ENCODE measurements at places on chromosomes 5 and 9.

GRCh38 chr9:7536310-7536939 lies 263.2 kb downstream of the DMAC1 start:
- peak; percentile 79 for ATAC-seq

DNA sequence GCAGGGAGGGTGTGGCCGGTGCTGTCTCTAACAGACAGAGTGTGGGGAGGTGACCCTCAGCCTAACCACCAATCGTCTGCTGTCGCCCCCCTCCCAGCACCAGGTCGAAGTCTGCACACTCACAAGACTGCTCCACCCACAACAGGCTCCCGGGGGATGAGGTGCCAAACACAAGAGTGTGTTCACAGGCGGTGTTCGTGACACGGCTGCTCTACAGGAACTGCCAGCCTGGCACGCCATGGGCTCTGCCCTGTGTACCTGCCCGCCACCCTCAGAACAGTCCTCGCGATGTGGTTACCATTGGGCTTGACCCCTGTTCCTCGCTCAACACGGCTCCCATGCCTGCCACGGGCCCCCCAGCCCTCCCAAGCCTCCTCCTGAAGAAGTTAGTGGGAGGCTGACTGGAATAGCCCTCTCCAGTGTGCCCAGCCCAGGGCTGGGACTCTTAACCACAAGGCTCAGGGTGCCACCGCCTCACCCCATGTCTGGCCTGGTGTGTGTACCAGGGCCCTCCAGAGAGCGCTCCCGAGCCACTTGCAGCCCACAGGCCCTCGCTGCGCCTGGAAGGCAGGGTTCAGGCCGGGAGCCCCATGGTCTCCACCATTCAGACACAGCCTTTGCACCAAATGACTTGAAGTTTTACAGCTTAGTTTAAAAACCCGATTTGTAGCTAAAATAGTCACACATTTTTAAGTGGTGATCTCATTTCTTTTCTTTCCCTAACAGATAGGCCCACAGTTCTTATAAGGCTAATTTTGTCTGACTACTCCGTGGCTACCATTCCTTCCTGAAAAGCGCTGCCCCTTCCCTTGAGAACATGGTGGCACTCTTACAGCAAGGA lies 102.5 kb downstream of the CAMSAP1 start:
- peak; percentile 41 for ATAC-seq

DNA sequence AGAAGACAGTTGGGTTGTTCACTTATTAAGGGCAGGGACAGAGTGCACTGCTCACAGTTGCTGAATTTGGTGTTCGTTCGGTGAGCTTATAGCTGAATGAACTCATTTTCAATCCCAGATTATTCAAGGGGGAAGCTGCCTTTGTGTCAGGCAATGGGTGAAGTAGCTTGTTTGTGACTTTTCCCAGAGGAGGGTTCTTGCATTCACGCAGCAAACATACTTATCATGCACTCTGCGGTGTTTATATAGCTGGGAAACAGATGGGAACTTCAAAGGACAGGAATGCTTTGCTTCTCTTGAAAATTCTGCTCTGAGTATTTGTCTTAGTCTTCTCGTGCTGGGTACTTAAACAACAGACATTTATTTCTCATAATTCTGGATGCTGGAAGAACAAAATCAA lies 64.7 kb upstream of the ABCA1 start:
- no peak for ATAC-seq

- no peak for ATAC-seq
These were observed 82.4 kb downstream of the GADD45G start for GRCh38 chr9:89687188-89687587.

DNA sequence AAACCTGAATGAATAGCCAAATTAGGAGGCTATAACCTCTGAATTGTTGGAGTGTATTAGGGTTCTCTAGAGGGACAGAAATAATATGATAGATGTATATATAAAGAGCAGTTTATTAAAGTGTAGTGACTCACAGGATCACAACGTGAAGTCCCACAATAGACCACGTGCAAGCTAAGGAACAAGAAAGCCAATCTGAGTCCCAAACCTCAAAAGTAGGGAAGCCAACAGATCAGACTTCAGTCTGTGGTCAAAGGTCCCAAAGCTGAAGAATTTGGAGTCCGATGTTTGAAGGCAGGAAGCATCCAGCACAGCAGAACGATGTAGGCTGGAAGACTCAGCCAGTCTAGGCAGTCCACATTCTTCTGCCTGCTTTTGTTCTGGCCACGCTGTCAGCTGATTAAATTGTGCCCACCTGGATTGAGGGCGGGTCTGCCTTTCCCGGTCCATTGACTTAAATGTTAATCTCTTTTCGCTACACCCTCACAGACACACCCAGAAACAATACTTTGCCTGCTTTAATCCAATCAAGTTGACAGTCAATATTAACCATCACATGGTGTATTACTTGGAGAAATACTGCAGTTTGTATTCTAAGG lies 550.6 kb downstream of the CDH10 start:
- no peak for ATAC-seq

- peak; percentile 6 for ATAC-seq
These were observed 1.2 kb upstream of the NPR3 start for GRCh38 chr5:32709750-32710549.

DNA sequence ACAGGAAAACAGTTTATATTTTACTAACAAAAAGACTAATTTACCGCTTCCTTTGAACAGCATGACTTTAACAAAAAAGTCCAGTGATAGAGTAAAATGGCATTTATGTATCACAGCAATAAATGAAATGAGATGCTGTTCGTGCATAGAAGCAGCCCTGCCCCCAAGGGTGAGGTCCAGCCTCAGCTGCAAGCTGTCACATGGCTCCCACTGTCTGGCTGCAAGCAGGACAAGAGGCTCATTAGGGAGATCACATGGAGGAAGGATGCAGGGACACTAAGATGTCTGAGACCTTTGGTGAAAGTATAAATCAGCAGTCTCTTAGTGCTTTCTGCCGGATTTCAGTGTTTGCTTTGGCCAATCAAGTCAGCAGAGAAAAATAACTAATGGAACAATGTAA lies 23.0 kb downstream of the GDNF start:
- no peak for ATAC-seq

DNA sequence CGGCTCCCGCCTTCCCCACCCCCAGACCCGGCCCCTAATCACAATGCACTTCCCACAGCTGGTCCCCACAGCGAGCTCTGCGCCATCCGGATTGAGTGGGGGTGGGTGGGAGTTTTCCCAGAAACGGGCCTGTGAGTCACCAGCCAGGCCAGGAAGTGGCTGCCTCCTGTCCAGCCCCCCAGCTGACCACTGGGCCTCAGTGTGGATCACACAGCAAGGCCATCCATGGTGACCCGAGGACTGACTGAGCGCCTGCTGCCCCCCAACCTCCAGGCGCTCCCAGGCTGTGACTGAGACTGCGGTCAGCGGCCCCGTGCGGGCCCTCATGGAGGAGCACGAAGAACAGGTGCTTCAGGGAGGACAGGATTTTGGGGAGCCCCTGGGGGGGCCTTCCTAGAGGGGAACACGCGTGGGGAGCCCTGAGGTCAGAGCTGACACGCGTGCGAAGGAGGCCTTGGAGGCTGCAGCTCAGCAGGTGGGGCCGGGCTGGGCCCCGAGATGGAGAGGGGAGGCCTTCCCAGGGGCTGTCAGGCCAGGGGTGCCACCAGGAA lies 48.3 kb upstream of the EGFL7 start:
- ATAC-seq: peak; percentile 6

DNA sequence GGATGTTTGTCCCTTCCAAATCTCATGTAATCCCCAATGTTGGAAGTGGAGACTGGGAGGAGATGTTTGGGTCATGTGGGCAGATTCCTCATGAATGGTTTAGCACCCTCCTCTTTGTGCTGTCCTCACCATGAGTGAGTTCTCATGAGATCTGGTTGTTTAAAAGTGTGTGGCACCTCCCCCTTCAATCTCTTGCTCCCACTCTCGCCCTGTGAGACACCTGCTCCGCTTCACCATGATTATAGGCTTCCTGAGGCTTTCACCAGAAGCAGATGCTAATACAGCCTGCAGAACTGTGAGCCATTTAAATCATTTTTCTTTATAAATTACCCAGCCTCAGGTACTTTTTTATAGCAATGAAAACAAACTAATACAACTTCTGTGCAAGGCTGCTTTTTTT lies 127.3 kb upstream of the CCDC152 start:
- no peak for ATAC-seq

DNA sequence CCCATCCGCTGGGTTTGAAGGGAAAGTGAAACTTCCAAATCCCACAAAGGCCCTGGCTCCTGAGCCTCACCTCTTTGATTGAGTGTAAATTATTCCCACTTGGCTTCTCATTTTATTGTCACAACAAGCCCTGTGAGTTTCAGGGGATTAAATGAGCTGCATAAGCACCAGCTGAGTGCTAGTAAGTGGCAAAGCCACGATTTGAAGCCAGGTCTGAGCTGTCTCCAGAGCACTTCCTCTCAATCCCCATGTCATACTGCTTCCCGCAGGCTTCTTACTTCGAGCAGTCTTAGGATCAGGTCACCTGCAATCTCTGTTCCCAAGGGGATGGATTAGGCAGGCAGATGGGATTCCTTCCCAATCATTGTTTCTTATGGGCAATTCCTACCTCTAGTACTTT lies 18.0 kb downstream of the RPS14 start:
- ATAC-seq: no peak

- ATAC-seq: peak; percentile 63
These were observed 33.2 kb downstream of the FBXO38 start for GRCh38 chr5:148416921-148417320.

GRCh38 chr5:62283861-62284260 lies 22.1 kb upstream of the KIF2A start:
- ATAC-seq: no peak

GRCh38 chr9:34158362-34158869 lies 20.4 kb upstream of the UBAP1 start:
- ATAC-seq: peak; percentile 88

DNA sequence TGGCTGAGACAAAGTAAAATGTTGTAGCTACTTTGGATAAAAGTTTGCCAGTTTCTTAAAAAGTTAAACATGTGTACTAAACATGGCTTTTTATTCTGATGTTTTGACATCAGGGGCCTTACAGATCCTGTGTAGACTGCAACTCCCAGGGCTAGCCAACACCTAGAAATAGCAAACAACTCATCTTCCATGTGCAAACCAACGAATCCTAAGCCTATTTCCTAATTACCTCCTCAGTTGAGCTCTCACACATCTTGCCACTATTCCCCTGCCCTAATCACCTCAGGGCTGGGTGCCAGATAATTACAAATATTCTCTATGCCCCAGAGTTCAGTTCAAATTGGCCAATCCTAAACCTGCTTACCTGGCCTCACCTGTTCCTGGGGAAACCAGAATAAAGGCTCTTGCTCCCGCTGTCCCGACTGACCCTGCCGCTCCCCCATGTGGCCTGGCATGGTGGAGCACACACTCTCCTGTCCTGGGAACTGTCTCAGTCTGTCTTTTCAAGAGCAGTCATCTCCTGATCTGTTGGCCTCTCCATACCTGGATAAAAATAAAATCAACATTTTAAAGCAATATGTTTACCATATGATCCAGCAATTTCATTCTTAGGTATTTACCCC lies 37.1 kb upstream of the FAM169A start:
- peak; percentile 100 for ATAC-seq

DNA sequence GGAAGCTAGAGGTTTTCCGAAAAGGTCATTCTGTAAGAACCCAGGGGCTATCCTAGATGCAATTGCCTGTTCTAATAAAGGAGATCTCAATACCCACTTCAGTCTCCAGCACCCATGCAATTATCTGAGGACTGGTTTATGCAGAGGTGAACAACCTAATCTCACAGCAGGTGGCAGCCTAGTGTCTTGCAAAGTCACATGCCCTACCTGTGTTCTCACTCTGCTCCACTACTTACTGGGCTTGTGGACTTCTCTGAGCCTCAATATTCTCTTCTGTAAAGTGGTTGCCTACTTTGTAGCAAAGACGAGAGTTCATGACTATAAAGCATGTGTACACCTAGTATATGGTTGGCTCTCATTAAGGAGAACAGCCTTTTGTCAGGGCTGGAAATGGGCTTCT lies 21.0 kb upstream of the ALDH1B1 start:
- ATAC-seq: peak; percentile 84

- ATAC-seq: no peak
These were observed 10.6 kb downstream of the CDH12 start for GRCh38 chr5:22842574-22842973.

DNA sequence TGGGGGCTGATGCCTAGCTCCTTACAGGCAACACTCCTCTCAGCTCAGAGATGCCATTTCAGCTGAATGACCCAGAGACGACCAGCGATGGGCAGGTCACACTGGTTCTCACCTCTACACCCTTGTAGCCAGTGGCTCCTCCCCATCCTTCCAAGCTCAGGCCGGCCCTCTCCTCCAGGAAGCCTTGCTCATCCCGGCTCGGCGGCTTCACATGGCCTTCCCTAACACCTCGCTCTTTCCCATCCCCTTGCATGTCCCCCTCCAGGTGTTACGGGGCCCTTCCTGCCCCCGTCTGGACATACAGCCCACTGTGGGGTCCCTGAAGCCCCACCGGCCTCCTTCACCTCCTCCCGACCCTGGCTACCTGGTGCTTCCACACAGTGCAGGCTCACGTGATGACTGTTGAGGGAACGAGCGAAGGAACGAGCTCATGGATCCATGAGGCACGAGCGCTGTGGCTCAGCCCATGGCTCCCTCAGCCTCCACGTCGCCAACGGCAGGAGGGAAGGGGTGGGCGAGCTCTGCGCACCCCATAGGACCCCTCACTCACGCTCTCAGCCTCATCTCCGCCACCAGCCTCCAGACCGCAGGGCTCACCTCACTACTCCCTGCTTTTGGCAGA lies 45.7 kb downstream of the SARDH start:
- ATAC-seq: no peak

GRCh38 chr9:123723135-123723875 lies 206.6 kb downstream of the DENND1A start:
- no peak for ATAC-seq

- ATAC-seq: no peak
These were observed 73.6 kb downstream of the FBXL7 start for GRCh38 chr5:15573590-15573989.

DNA sequence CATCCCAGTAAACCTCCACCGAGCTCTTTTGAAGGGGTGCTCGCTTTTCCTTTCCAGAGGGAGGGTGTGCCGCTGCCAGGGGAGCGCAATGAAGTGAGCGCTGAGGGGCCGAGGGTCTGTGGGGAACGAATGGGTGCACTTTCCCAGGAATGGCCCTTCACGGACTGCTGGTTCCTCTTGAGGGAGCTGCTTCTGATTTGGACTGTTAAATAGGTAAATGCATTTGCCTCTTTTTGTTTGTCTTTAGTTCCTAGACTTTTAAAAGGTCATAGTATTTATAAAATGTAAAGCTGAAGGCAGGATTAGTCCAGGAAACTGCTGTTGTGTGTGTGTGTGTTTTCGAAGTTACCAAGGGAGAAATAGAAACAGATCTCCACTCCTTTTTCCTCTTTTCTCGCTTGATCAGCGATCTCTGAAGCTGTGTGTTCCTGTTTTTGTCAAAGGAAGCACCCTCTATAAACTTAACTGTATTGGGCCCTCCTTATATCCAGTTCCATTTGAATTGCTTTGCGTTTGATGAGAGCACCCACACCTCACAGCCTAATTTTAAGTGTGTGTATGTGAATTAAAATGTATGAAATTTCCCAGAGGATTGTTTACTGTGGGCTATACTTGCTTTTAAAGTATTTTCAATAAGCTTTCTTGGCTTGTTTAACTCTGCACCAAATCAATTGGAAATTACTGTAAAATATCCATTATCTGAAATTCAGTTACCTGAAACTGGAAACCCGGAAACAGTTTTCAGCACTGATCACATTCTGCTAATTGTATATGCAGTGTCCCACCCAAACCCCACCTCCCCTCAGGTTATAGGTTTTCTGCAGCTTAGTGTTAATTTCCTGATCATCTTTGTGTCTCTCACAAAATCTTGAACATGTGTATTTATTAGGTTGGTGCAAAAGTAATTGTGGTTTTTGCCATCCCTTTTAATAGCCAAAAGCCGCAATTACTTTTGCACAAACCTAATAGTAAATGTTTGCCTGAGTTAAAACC lies 966 bp downstream of the SNX2 start:
- ATAC-seq: no peak
